ENCODE measurements at places on chromosomes 12 and 14.

DNA sequence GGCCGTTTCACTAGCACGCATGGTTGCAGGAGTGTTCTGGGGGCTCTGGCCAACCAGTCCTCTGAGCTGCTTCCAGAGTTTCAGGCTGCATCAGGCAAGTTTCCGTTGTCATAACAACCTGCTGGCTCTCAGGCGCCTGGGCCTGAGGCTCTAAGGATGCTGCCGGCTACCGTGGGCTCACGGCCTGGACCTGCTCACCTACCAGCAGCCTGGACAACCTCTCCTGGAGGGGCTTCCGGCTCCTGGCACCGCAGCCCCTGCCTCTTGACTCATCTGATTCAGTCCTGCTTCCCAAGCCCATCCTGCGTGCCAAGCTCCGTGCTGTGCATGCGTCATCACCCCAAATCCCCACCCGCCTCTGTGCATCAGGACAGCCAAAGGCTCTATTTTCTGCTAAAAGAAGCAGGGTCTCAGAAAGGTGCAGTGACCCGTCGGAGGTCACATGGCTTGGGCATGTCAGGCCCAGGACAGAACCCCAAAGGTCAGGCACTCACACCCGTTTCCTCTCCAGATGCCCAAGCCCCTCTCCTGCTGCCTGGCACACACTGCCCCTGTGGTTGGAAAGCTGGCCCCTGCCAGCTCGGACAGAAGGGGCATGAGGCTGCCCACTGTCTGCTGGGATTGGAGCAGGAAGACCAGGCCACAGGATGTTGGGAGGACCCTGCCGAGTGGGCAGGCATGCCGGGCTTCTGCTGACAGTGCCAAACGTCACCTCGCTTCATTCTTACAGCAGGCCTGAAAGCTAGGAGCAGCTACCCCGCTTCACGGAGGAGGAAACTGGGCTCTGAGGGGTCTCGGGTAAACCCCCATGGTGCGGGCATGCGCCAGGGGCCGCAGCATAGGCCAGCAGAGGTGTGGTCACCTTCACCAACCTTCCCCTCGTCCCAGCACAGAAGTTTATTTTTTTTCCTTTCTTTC lies 5.7 kb downstream of the BEGAIN start:
- no peak for DNase-seq

- DNase-seq: no peak
Measured at GRCh38 chr12:89314060-89314761, 38.1 kb downstream of the DUSP6 start.

- DNase-seq: no peak
Measured at GRCh38 chr14:61524936-61525292, 170.4 kb upstream of the HIF1A start.

GRCh38 chr14:77681196-77682157 lies 26.3 kb downstream of the ALKBH1 start:
- no peak for DNase-seq

GRCh38 chr12:118355843-118356242 lies 16.9 kb downstream of the TAOK3 start:
- no peak for DNase-seq

DNA sequence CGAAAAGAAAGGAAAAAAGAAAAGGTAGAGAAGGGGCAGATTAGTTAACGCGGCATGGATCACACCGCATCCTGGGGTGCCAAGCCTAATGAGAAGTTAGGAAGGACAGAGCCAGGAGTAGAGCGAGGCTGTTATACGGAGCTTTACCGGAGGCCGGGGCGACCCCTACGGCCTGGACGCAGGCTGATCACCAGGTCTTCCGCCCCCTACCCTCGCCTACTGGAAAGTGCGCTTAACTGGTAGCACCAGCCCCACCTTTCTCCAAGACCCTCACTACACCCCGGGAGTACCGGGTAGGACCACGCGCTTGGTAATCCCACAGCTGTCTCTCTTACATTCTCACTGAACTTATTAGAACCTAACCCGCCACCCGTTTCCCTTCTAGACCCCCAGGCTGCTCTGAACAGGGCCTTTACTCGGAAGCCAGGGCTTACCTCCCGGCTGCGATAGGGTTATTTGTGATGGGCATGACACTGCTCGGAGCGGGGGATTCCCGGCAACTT lies 33.8 kb downstream of the WBP11 start:
- no peak for DNase-seq

GRCh38 chr12:67271976-67272375 lies 2.8 kb downstream of the CAND1 start:
- no peak for DNase-seq

- no peak for DNase-seq
Measured at GRCh38 chr12:42343721-42344120, 17.8 kb downstream of the PPHLN1 start.

DNA sequence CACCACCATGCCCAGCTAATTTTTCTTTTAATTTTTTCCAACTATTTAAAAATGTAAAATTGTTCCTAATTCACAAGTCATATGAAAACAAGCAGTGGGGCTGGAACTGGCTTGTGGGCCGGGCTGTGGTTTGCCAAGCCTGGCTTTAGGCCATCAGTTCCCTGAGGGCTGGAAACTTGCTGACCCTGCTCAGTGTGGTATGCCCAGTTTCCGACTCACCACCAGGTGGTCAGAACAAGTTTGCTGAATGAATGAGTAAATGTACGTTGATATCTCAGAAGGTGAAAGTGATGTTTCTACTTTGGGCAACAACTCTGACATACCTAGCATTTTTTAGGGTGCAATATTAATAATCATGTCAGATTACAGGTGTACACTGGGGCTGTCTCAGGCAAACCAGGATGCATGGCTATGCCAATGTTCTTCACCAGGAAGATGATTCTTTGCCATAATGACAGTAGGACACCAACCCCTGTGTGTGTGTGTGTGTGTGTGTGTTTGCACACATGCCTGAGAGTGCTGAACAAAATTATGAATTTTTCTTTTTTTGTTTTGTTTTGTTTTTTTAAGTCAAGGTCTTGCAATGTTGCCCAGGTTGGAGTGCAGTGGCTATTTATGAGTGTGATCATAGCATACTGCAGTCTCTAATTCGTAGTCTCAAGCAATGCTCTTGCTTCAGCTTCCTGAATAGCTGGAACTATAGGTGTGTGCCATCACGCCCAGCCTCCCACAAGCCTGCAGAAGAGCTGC lies 106.1 kb downstream of the PTPN11 start:
- no peak for DNase-seq

- no peak for DNase-seq
Measured at GRCh38 chr14:56129933-56130332, 11.7 kb downstream of the PELI2 start.

DNA sequence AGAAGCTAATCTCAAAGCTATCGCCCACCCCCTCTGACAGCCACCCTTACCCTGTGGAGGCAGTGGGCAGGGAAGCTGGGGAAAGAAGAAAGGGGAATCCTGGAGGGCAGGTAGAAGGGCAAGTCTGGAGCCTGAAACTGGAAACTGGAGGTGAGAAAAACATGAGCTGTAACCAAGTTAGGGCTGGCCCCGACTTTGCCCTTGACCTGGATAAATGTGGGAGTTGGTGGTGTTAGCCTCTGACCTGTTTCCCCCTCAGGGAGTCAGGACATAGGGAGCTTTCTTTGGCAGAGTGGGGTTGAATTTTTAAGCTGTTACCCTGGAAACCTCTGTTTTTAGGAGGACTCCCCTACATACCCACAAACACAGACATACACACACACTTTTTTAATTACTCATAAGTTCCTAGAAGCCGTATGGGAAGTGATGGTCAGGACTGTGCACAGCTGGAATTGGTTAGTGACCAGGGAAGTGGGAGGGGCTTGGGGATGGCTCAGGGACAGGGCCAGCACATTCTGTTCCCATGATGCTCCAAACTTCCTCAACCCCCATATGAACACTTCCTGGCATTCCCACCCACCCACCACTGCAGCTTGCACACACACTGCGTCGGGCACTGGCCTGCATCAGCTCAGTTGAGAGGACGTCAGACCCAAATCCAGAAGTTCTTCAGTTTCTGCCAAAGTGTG lies 5.0 kb upstream of the MMP19 start:
- no peak for DNase-seq

DNA sequence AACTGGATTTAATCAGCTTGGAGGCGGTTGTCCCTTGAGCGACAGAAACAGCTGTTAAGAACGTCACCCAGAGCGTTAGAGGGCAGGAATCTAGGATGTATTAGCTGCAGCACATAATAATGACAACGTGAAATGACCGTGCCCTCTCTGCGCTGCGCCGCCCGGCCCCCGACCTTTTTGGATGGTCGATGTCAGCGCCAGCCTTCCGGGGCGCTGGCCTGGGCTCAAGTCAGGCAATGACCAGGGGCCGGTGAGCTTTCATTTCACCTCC lies 427 bp upstream of the TMEM120B start:
- DNase-seq: no peak

- DNase-seq: no peak
Measured at GRCh38 chr12:101876322-101876860, 989 bp upstream of the DRAM1 start.

All from NCI-H1417 treated with DMSO at 0.1 percent for 48 hours (cell line).